ENCODE measurements at places on chromosomes 6 and 20.

DNA sequence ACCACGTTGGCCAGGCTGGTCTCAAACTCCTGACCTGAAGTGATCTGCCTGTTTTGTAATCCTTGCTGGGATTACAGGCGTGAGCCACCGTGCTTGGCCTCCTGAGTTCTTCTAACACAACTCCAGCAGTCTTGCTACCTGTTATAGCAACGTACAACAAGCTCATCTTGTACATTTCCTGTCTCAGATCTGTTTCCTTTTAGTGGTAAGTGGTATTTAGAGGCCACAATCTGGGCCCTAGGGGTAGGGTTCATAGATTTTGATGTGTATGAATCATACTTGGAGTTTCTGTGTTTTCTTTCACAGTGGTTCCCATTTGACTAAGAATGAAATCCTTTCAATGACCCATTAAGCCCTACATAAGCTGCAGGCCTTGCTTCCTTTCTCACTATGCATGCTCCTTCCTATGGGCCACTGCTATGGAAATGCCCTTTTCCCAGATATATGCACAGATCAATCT lies 27.1 kb upstream of the SYNCRIP start:
- no peak for DNase-seq

DNA sequence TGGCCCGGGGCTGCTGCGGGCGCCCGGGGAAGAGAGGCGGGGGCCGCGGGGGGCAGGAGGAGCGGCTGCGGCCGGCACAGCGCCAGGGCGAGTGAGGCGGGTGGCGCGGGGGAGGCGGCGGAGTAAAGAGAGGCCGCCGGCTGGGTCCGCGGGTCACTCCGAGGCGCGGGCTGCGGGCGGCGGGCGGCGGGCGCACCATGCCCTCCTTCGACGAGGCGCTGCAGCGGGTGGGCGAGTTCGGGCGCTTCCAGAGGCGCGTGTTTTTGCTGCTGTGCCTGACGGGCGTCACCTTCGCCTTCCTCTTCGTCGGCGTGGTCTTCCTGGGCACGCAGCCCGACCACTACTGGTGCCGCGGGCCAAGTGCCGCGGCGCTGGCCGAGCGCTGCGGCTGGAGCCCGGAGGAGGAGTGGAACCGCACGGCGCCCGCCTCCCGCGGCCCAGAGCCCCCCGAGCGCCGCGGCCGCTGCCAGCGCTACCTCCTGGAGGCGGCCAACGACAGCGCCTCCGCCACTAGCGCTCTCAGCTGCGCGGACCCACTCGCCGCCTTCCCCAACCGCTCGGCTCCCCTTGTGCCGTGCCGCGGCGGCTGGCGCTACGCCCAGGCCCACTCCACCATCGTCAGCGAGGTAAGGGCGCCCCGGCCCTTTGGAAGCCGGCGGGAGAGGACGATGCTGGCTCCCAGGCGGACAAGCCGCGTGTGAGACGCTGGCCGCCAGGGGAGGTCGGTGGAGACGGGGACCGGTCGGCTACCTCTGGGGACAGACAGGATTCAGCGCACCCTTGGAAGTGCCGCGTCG lies at the start of gene SLC22A3:
TSS of gene SLC22A3 (plus strand) at position 156 of the 797 bp plus-strand sequence. CDS start at position 198, 42 bp downstream.
- DNase-seq, result no peak

DNA sequence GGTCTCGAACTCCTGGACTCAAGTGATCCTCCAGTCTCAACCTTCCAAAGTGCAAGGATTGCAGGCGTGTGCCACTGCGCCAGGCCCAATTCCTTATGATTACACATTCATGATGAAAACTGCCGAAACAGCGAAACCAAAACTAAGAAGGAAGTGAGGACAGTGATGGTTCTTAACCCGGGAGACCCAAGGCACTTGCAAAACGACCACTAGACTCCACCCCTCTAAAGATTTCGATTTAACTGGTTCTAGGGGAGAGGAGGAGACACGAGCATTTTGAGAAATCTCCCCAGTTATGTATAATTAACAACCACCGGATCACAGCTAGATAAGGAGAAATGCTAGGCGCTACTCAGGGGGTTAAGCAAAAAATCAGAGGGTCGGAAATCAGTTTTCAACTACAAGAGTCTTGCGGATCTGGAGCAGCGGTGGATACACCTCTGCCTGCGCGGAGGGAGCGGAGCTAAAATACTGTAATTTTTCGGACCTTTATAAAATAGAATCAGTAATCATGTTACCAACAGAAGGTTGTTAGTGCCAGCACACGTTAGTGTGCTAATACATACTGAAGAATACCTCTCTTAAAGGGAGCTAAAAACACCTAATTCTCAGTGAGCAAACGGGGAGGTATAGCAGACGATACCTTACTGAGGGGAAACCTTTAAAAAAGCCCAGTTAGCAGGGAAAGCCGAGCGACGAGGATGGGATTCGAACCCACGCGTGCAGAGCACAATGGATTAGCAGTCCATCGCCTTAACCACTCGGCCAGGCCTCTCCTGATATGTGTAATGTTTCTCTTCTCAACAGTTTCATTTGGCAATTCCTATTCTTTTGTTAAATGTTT lies 60.0 kb upstream of the BTN3A2 start:
- peak; percentile 89 for DNase-seq

DNA sequence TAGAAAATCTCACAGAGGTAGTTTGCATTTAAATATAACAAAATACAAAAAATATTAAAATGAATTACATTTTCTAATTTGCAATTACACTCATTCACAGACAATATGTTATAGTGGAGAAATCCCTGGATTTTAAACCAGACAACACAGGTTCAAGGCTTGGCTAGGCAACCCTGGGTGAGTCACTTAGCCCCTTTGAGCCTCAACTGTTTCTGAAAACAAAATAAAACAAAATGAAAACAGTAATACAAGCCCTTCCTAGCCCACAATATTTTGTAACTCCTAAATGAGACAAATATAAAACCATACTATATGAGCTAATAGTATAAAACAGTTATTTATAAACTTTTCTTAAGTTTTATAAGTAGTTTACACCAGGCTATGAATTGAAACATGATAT lies 41.0 kb downstream of the UQCC1 start:
- no peak for DNase-seq

DNA sequence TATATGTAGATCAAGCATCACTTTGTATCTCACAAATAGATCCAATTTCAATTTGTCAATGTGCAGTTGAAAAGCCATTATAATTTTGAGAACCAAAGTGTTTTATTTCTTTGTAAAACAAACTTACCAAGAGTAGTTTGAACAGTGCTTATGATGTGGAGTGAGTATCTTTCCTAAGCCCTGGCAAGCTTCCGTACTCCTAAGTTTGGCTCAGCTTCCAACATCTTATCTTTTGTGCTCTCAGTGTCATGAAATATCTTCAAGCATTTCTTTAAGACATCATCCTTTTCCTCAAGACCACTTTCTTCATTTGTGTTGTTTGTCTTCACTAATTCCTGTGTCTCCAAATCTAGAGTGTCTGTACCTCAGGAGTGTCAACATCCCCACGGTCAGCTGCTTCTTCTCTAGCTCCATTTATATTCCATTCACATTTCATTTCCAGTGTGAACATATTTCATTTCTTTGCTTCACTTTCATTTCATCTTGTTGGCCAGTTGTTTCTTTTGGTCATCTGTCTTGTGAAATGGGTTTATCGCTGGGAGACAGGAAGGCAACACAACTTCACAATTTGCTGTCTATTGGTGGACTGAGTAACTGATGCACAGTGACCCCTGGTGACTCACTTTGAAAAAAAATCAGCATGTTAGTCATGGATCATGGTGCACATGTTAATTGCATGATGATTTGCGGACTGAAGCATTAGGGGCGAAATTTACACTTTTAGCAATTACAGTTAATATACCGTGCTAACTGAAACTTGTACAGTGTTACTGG lies 36.9 kb downstream of the SLC24A3 start:
- peak; percentile 31 for DNase-seq

DNA sequence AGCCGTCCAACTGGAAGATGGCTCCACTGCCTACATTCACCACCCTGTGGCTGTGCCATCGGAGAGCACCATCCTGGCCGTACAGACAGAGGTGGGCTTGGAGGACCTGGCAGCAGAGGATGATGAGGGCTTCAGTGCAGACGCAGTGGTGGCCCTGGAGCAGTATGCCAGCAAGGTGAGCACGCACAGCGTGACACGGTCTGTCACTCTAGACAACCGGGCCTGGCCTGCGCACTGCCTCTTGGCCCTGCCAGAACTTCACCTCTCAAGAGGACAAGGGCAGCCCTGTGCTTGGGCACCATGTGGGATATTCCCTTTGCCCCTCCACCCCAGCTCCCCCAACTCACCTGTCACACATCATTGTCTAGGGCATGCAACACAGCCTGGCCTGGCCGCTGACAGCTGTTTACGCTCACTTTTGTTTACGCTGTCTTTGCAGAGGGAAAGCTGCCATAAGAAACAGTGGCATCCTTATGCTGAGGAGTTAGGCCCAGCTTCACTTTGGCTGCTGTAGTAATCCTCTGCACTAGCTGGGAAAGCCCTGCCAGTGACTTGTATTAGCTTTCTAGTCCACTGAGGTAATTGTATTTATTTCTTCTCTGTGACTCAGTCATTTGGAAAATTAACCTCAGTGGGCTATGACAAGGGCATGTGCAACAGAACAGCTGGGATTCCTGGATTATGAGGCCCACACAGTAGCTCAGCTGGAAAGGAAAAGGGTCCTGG lies 9.8 kb upstream of the DEF6 start:
- DNase-seq, result no peak

DNA sequence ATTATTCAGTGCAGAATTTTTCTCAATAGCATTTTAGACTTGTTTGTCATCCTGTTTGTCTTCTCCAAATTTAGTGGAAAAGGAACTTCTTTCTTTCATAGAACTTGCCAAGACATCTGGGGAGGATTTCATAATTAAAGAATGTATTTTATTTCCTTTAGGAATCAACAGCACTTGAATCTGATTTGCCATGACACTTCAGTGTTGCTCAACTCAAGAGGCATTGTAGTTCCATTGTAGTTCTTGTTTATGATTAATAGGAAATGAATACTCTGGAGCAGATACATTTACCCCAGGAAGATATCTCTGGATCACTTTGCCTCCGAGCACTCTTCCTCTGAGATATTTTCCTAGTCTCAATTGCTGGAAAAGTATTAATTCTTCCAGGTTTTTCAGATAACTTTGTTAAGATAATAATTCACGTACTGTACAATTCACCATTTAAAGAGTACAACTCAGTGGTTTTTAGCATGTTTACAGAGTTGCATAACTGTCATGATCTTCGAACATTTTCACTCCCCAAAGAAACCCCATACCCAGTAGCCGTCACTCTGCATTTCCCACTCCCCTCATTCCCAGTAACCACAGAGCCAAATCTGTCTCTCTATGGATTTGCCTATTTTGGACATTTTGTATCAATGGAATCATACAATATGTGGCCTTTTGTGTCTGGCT lies 29.7 kb downstream of the AKAP12 start:
- no peak for DNase-seq

DNA sequence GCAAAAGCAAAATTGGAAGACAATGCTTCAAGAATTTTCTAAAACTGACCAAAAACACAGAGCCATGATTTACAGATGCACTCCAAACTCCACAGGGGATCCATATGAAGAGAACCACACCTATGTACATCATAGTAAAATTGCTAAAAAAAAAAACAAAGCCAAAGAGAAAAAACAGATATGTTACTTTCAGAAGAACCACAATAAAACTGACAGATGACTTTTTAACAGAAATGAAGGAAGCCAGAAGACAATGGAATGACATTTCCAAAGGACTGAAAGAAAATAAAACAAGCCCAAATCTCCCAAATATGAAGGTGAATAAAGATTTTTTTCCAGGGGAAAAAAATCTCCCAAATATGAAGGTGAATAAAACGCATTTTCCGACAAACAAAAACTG lies 17.5 kb downstream of the TRERF1 start:
- no peak for DNase-seq

DNA sequence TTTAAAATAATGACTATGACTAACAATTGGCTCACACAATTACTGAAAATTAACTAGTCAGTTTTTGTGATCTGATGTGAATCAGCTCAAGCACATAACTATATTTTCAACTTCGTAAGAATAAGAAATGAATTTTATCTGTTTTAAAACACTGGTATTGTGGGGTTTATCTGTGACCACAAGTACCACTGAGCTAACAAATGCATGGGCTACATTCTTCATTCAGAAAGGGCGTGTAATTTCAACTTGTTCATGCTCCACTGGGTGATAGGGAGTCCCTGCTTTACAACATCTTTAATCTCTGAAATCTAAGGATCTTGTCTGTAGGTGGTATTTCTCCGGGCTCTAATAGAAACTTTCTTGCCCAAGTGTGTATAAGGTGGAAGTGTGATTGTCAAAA lies 1311.5 kb upstream of the GJE1 start:
- DNase-seq, result peak; percentile 20

DNA sequence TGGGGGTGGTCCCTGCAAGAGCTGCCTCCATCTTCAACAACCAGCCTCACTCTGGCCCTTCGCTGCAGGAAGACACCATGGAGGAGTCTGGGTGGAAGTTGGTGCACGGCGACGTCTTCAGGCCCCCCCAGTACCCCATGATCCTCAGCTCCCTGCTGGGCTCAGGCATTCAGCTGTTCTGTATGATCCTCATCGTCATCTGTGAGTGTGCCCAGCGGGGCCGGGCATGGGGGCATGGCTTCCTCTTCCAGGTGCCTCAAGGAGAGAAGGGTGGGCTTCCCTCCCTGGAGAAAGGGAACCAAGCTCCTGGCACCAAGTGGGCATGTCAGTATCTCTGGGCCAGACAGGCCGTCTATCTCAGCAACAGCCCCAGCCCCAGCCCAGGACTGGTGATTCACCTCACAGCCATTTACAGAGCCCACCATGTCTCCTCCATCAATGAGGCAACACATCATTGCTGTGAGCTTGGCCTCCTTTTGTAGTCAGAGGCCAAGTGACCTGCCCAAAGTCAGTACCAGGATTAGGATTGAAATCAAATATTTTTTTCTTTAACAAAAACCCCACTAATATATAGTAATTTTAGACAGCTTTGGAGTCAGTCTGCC lies 40.2 kb downstream of the TM9SF4 start:
- DNase-seq, result no peak

- no peak for DNase-seq
Observed at GRCh38 chr6:160972111-160972510, 19.5 kb upstream of the MAP3K4 start.

DNA sequence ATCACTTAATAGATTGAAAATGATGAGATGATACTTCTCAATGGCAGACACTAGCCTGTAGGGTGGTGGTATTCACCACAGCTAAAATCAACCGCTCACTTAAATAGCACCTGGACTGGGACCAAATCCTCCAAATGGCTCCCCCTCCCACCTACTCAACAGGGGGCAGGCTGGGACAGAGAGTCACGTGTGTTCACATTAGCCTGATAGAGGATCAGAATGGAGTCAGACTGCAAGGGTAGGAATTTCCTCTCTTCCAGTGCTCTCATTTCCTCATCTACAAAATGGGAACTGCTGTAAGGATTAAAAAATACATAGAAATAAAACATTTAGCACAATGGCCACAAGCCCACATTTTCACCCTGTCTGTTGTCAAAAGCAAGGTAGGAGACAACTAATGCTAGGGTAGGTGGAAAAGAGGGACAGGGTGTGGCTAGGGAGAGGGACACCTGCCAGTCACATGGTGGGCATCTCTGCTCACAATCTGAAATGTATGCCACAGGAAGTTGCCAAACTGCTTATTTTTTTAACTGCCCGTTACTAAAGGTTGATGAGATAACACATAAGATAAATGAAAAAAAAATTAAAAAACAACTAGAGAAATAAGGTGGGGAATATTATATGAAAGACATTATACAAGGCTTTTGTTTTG lies 55.3 kb downstream of the BACH2 start:
- DNase-seq, result no peak

GRCh38 chr20:32467506-32468312 lies 109.6 kb downstream of the ASXL1 start:
- DNase-seq, result no peak
